ENCODE measurements at places on chromosomes 1 and 21.

GRCh38 chr1:115377411-115377810, 39.4 kb upstream of the NGF start:
- DNase-seq, result no peak

GRCh38 chr1:30743584-30744059, 14.0 kb downstream of the LAPTM5 start:
- peak; percentile 78 for DNase-seq

GRCh38 chr1:7770997-7771822, at the start of gene VAMP3:
Gene VAMP3 (plus strand): TSS chr1:7771296. CDS start chr1:7771384, 88 bp downstream.
- peak; percentile 98 for DNase-seq

- DNase-seq, result no peak
These were observed 27.2 kb upstream of the TMCO1 start for GRCh38 chr1:165795894-165796293.

DNA sequence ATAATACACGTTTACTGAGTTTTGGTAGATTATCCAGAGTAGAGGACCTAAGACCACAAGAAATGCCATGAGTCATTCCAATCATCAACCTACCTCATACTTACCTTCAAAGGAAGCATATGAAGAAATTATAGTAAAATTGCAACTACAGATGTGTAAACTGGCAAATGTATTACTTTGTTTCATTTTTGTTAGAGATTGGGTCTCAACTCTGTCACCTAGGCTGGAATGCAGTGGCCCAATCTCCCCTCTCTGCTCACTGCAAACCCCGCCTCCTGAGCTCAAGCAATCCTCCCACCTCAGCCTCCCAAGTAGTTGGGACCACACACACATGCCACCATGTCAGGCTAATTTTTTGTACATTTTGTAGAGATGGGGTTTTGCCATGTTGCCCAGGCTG, 5.2 kb downstream of the TMCO1 start:
- no peak for DNase-seq

DNA sequence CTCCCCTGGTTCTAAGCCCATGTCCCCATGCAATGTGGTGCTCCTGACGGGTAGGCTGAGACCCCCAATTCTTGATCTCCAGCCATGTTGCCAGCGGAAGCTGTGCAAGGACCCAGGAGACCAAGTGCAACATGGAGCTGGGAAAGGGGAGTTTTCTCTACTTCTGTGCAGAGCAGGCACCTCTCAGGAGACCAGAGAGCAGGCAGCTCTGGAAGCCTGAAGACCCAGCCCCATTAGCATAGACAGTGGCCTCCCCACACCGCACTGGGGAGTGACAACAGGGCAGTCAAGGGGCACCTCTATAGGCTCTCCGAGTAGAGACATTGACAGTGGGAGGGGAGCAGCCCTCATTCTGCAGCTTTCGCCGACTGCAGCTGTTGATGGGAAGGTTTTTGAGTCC, 410.2 kb downstream of the MATN1 start:
- no peak for DNase-seq

DNA sequence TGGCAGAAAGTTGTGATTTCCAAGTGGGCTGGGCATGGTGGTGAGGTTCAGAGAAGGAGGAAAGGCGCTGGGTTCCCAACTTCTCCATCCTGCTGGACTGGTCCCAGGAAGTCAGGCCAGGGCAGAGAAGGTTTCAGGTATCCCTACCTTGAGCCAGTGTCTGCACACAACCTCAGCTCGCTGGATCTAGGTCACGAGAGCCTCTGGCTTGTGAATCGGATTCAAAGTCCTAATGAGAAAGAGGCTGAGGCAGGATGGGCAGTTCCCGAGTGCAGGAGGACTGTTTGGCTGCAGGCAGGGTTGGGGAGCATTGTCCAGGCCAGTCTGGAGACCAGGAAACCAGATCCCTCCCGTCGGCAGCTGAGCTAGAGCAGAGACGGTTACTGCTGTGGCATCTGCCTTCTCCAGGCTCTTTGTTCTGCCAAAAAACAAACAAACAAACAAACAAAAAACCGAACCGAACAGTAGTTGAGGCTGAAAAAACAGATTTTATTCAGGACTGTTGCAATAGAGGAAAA, 19.5 kb upstream of the IGSF21 start:
- DNase-seq, result no peak
